ENCODE measurements at places on chromosomes 2 and 18. TPM values are rescaled to one million over a fixed set of nuclear protein-coding genes. Genes with fewer than 3 reads are reported as not detected.

MFSD2B gene
- 0.89 TPM for total RNA-seq

CAPN14 gene
- total RNA-seq, result 0.14 TPM

XIRP2 gene
- total RNA-seq, result 0.55 TPM

EMX1 gene
- 3.6 TPM for total RNA-seq

APOB gene
- 0.47 TPM for total RNA-seq

AQP12A gene
- 18.9 TPM for total RNA-seq

ZAP70 gene
- total RNA-seq, result 7.5 TPM

HRH4 gene
- 0.29 TPM for total RNA-seq

ST8SIA5 gene
- 0.24 TPM for total RNA-seq

PSMA8 gene
- total RNA-seq, result not detected

All from mucosa of descending colon (tissue), 3 donors.